GM13977 (cell line): ENCODE measurements at places on chromosomes 6 and 20.

DNA sequence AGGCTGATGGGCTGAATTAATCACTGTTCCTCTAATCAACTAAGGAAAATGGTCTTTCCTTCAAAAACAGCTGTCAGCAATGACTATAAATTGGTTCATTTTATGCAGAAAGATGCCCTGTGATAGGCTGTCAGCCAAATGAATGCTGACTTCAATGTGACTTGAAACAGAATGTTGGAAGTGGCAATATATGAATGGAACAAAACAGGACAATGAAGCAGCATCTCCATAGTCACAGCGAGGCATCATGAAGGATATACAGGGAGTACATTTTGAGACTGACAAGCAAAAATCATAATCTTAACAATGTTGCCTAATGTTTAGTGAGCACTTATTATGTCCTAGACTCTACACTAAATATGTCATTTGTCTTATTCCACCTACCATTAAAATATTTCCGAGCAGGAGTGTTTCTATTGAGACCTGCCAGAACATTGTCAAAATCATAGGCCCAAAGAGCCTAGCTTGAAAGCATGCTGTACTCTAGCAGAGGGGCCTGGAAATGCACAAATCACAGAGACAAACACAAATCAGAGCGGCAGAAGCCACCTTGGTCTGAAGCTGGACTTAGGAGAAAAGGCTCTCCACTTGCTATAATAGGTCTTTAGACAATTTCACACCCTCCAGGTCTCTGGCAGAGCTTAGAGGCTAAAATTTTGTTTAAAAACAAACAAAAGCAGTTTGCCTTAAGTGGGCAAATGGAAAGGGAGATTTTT, 63.3 kb downstream of the FAM50B start:
- DNase-seq = no peak

DNA sequence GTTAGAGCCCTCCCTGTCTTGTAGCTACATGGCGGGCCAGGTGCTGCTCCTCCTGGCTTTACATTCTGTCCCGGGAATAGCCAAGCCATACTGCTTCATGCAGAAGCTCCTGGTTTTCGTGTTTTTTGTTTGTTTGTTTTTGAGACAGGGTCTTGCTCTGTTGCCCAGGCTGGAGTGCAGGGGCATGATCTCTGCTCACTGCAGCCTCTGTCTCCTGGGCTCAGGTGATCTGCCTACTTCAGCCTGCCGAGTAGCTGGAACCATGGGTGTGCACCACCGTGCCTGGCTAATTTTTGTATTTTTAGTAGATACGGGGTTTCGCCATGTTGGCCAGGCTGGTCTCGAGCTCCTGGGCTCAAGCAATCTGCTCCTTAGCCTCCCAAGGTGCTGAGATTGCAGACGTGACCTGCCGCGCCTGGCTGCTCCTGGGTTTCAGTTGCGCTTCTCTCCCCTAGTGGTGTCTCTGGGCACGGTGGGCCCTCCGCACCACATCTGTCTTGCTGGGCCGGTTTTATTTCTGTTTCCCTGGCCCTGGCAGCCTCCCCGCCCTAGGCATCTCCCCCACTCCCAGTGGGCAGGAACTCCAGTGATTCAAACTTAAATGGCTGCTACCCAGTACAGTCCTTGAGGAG, 12.9 kb downstream of the CDYL start:
- no peak for DNase-seq

DNA sequence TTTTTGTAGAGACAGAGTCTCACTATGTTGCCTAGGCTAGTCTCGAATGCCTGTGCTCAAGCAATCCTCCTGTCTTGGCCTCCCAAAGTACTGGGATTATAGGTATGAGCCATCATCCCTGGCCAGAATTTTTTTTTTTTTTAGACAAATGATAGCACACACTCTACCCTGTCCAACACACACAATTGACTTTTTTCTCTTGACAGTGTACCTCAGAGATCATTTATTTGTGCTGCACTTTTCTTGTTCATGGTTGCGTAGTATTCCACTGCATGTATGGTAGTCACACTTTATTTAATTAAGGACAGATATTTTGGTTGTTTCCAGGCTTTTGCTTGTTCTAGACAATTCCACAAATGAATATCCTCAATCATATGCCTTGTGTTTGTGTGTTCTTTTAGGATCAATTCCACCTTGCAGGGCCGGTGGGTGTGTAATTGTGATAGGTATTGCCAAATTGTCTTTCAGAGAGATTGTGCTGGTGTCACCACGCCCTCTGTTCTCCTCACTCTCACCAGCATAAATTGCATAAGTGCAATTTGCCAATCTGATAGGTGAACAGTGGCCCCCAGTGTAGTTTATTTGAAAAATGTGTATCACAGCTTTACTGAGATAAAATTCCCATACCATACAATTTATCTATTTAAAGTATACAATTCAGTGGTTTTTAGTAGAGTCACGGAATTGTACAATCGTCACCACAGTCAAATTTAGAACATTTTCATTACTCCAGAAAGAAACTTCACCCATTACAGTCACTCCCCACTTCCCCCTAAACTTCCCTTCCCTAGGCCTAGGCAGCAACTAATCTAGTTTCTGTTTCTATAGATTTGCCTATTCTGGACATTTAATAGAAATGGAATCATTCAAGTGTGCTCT, 20.1 kb downstream of the SRC start:
- peak; percentile 61 for DNase-seq

DNA sequence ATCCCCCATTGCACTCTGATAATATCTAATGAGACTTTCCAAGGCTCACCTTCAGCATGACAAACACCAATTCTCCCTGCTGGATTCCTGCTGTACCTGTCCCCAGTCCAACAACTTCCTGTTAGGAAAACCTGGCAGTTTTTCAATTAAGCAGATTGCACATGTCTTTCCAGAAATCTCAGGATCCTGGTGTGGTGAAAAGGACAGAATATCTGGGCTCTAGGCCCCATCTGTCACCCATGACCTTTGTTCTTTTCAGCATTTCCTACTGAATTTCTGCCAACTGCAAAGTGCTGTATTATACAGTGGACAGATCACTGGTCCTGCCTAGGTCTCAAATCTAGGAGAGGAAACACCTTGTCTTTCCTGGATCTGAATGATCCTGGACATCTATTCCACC, 27.7 kb upstream of the DTNBP1 start:
- DNase-seq = no peak

DNA sequence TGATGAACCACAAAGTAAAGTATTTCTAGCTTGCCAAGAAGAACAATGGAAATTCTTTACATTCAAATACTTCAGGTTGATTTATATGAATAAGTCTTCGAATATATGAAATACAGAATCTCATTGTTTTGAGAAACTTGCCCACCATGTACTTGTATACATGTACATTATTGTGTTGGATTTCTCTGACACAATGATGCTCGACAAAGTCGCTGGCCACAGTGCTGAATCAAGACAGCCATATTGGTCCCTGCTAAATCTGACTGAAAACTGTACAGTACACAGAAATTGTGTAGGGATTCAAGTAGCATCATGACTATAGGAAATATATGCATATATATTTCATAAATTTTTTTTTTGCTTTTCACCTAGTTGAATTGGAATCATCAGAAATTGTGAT, 13.1 kb upstream of the LIN28B start:
- DNase-seq = no peak
